ENCODE measurements at places on chromosomes 5 and 9.

GRCh38 chr9:127635201-127635735 lies 23.2 kb downstream of the STXBP1 start:
- no peak for DNase-seq

DNA sequence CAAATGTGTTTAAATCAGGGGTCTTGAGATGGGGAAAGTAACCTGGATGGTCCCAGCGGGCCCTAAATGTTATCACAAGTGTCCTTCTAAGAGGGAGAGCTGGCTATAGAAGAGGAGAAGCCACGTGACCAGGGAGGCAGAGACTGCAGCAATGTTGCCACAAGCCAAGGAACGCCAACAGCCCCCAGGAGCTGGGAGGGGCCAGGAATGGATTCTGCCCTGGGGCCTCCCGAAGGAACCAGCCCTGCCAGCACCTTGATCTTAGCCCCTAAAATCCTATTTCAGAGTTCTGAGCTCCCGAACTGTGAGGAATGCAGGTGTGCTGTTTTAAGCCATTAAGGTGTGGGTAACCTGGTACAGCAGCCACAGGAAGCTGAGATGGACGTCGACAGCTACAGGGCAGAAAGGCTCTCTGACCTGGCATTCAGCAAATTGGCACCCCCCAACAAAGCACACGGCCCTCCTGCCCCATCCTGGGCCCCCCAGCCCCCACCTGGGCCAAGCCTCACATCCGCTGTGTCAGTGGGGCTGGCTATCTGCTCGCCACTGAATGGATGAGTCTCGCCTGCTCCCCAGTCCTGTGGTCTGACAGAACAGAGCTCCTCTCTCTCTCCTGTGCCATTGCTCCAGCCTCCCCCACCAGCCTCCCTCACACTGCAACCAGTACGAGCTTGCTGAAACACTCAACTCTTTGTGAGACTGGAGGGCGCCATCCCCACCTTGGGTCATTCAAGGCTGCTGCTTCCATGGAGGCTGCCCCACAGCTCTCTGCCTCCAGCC lies 78.8 kb downstream of the ADAMTS2 start:
- DNase-seq, result no peak

GRCh38 chr5:34606101-34606500 lies 50.0 kb upstream of the RAI14 start:
- DNase-seq, result no peak

GRCh38 chr5:30804739-30805505 lies 388.6 kb upstream of the CDH6 start:
- DNase-seq, result peak; percentile 20

GRCh38 chr5:142784401-142784955 lies 14.3 kb downstream of the ARHGAP26 start:
- no peak for DNase-seq

GRCh38 chr9:23492126-23493002 lies 333.7 kb downstream of the ELAVL2 start:
- DNase-seq, result peak; percentile 71

DNA sequence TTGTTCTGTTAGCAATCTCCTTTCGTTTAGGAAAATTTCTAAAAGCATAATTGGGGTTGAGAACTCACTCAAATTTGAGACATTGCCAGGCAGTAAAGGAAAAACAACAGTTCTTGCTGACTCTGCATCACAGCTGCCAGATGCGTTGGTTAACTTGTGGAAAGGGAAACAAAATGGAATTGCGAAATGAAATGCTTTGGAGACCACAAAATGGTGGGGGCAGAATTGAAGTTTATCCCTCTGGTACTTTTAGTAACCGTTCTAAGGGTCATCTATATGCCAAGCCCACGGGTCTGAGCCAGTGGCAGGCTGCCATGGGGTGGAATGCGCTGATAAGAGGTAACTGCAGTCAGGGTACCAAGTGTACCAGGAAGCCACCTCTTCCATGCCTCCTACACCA lies 28.6 kb upstream of the SELENOP start:
- DNase-seq, result no peak

DNA sequence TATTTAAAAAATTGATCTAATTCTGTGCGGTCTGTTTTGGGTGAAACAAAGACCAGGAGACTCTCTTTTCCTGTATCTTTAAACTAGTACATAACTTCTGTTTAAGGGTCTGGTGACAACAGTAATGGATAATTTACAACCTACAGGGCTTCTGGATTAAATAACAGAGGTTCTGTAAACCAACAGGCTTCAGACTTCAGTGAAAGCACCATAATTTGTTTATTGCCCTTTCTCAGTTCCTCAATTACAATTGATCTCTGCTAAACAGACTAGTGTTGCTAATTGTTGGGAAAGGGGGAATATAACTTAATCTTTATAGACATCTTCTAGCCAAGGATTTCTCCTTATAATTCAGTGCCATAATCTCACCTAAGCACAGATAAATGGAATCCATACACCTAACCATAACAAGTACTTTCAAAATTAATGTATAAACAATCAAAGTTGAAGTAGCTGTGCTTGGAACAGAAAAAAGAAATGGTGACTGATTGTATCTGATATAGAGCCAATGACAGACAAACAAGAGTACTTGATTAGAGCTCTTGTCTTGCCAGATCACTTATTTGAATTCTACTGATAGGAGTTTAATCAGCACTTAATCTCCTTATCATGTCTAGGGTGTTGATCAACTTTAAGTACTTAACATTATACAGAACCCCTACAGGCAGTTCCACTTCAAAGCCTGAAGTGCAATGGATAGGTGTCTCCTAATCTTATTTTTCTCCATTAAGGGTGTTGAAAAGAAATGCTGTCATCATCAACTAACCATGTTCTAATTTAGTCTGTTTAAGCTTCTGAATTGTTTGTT lies 536.0 kb downstream of the NR2F1-AS1 start:
- no peak for DNase-seq

- no peak for DNase-seq
Measured at GRCh38 chr5:32420506-32420905, 24.0 kb downstream of the ZFR start.

DNA sequence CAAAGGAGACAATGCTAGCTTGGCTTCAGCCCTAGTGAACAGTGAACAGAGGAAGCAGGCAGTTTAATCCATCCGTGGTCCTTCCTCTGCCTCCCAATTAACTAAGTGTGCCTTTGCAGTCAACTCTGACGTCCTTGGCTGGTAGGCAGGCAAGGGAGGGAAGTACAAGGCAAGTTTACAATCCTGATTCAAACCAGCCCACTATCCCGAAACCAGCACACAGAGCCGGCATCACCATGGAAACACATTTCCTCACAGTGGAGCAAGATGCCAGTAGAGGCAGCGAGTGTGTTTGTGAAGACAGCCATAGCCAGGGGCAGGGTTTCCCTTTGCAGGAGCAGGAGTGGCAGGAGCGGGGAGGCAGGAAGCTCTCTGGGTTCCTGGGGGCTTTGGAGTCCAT lies 73.9 kb downstream of the GOLPH3 start:
- no peak for DNase-seq

DNA sequence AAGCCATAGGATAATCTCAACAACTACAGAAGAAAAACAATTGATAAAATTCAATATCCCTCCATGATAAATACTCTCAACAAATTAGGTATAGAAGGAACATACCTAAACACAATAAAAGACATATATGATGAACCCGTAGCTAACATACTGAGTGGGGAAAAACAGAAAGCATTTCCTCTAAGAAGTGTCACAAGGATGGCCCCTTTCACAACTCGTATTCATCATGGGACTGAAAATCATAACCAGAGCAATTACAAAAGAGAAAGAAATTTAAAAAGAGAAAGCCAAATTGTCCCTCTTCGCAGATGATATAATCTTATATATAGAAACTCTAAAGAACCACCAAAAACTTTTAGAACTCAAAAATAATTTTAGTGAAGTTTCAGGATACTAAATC lies 146.3 kb upstream of the RGMB start:
- no peak for DNase-seq

DNA sequence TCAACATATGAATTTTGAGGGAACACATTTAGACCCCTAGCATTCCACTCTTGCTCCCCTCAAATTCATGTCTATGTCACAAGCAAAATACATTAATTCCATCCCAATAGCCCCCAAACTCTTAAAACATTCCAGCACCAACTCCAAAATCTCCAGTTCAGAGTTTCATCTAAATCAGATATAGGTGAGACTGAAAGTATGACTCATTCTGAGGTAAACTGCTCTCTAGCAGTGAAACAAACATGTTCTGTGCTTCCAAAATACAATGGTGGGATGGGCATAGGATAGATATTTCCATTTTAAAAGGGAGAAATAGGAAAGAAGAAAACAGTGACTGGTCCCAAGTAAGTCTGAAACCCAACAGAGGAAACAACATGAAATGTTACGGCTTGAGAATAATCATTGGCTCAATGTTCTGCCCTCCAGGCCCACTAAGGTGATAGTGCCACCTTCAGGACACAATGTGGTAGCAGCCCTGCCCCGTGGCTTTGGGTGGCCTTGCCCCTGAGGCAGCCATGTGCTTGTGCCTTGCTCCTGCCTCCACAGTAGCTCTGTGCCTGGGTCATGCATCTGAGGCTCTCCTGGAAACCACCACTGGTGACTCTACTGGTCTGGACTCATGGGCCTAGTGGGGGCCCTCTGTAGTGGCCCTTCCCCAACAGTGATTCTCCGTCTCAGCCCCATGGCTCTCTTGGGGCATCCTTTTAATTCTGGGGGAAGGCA lies 36.4 kb upstream of the IPPK start:
- DNase-seq, result peak; percentile 55

DNA sequence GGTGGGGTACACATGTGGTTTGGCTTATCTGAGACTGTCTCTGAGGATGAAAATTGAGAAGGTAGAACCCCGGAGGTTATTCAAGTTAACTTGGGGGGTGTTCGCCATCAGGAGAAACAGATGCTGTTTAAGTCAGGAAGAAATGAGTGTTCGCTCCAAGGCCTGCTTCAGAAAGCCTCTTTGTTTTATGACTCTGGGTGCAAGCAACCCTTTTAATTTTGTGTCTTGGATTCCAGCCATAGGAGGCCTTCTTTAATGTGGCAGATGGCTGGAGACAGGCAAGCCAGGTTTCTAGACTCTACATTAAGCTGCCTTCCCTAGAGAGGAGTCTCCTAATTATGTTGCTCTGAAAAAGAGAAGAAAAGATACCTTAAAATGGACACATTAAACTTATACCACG lies 4.2 kb upstream of the SMAD5 start:
- DNase-seq, result no peak

- DNase-seq, result no peak
Measured at GRCh38 chr9:105055917-105056316, 128.0 kb upstream of the ABCA1 start.

GRCh38 chr9:133200631-133201030 lies 8.4 kb downstream of the OBP2B start:
- DNase-seq, result no peak

DNA sequence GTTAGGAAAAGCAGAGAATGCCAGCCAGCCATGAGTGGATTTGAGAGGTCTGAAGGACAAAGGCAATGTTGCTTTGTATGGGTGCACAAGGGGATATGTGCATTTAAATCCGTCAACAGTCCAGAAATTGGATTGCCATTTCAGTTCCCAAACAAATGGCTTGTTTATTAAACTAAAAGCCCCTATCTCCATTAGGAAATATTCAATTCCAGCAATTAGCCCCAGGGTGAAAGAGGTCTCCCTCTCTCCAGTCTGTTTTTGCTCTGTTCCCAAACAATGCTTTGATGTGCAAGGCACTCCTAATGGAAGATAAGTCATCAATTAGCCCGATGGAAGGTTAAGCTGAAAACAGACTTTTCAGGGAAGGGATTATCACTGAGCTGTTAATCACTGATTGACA lies 101.3 kb downstream of the C9orf152 start:
- peak; percentile 62 for DNase-seq

DNA sequence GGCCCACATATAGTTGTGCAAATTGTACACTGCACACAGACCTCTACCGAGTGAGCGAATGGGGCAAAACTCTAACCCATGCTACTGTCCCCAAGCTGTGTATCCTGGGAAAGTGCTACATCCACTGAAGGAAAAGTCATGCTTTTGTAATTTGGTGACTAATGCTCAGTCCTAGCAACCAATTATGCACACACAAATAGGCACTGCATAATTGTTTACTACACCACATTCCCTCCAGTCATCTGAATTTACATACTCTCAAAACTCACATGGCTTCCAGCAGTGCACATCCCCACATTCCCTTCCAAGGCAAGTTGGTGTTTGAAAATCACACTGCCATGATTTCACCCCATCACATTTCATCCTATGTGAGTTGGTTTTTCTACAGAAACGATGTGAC lies 125.9 kb upstream of the OSMR start:
- DNase-seq, result no peak

GRCh38 chr5:174935854-174936474 lies 211.6 kb downstream of the MSX2 start:
- peak; percentile 78 for DNase-seq

DNA sequence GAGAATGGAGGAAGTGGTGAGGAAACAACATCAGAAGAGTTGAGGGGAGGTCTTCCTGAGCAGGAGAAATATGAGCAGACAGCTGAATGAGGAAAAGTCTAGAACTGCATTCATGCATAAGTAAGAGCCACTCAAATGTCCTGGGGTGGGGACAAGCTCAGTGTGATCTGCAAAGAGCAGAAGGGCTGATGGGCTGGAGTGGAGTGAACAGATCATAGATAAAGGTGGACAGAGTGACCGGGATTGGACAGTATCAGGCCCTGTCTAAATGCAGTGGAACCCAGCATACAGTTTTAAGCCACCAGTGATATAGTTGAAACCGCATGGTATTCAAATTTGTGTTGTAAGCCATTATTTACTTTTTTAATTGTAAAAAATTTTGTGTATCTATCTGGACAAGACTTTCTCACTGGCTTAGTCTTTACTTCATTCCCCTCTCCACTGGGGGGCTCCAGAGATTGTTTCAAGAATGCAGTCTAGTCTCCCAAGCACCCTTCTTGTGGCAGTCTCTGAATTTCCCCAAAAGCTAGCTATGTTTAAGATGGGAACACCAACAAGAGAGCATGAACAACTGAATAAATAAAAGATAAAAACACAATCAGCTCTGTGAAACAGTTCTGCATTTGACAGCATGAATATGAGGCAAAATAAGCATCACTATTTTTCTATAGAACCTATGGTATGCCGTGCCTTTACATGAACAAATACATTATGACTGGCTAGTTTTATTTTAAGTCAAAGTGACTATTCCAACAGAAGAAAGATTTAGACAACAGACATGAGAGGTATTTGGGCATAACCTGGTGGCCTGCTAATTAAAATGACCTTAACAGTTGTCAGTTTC lies 10.7 kb upstream of the STK32A start:
- peak; percentile 70 for DNase-seq

- no peak for DNase-seq
Measured at GRCh38 chr5:79183011-79183410, 52.9 kb upstream of the JMY start.

All from neural progenitor cell (in vitro differentiated cells).